ENCODE measurements at places on chromosomes 1 and 21.

DNA sequence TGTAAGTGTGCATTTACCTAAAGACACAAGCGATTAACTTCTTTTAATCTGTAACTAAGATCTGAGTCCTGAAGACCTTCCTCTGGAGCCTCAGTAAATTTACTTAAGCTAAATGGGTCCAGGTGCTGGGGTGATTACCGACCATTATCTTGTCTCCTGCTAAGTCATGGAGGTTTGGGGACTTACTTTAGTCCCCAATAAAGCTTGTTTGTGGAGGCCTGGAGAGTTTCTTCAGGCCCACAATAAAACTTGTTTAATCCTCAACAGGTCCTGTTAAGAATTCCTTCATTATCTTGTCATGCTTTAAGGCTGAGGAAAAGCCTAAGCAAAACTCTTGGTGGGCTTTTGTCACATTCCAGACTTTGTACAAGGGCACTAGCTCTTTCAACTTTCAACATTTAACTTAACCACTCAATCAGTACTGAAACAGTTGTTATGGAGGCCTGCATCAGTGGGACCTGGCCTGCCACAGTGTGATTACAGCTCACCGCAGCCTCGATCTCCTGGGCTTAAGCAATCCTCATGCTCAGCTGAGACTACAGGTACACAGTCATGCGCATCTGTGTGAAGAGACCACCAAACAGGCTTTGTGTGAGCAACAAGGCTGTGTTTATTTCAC, 84.0 kb downstream of the FMO4 start:
- DNase-seq = no peak

DNA sequence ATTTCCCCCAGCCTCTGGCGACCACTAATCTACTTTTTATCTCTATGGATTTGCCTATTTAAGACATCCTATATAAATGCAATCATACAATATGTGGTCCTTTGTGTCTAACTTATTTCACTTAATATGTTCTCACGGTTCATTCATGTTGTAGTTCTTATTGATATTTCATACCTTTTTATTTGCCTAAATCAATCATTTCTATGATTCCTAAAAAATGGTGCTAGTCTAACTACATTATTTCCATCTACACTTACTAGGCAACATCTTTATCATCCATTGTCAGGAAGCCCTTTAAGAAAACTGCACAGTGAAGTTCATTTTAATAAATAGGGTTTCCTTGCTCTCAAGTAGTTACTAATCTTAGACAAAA, 380 bp upstream of the FBXO28 start:
- no peak for DNase-seq

DNA sequence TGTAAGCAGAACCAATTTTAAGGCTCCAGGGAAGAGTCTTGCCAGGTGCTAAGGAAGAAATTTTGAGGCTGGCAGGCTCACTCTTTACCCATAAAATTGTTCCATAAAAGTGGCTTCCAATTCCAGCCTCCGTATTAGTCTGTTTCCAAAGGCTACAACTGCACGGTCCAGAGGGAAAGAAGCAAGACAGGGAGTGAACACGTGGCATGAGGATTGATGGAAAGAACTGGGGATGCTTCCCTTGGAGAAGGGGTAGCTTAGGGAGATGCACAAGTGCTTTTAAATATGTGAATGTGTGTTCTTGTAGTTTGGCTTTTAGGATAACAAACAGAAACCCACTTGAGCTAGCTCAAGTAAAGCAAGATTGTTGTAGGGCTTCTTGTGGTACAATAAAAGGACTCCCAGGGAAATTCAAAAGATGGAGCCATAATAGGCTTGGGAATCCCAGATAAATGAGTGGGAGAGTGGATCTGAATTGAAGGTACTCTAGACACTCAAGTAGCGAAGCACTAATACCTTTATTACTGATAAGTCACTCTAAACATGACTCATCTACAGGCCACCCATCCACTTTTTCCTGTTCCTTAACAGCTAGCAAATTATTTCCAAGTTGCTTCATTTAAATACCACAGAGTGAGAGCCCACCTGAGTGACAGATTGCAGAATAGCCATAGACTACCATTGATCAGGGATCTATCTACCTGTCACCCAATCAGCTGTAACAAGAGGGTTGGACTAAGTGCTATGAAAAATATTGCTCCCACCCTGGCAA, 34.8 kb upstream of the NPL start:
- no peak for DNase-seq

- no peak for DNase-seq
Measured at GRCh38 chr1:31019401-31019800, 46.1 kb downstream of the PUM1 start.

DNA sequence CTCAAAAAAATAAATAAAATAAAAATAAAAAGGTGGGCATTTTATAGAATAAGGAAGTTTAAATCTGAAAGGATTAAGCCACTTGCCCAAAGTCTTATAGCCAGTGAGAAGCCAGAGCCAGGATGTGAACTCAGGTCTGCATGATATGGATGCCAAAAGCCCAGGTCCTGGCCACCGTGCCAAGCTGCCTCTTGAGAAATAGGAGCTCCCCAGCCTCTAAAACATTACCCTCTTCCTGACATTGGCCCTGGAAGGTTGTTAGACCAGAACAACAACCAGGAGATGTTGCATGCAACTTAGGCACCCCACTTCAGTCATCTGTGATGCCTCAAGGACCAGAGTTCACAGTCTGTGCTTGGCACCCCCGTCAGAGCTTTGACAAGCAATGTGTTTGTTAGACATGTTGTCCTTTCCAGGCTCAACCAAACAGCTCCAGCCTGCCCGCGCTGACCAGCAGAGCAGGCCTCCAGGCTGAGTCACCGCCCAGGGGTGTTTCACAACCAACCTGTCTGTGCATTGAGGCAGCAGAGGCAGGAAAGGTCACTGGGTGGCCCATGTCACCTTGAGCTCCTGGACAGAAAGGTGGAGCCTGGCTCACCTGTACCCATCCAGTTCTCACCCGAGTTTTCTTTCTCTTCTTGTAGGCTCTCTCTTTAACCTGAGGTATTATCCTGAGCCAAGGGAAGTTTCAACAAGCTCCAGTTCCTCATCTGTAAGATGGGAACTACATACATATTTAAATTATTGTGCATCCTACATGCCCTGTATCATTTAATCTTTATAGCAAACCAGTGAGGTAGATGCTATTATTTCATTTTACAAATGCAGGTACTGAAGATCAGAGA, 14.9 kb upstream of the MED18 start:
- DNase-seq = no peak

DNA sequence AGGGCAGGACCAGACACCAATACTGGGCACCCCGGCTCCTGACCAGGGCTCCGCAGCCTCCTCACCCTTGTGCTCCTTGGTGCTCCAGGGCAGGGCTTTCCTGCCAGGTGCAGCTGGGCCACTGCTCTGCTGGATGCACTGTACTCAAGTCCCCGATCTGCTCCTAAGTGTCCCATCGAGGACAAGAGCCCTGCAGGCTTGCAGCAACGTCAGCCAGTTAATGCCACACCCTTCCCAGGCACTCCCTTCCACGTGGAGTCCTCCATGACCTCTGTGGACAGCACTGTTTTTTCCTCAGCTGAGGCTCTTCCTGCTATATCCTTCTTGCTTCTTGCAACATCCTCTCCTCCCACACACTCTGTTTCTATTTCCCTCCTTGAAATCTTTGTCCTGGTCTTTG, 94.0 kb upstream of the NGF start:
- DNase-seq = no peak

- DNase-seq = no peak
Measured at GRCh38 chr1:20174937-20175666, 10.8 kb upstream of the UBXN10 start.

- no peak for DNase-seq
Measured at GRCh38 chr1:91137173-91137852, 115.5 kb upstream of the ZNF644 start.

- no peak for DNase-seq
Measured at GRCh38 chr1:86621286-86621685, 74.4 kb downstream of the CLCA4 start.

- no peak for DNase-seq
Measured at GRCh38 chr1:167924543-167925231, 10.8 kb upstream of the ADCY10 start.

GRCh38 chr21:45266518-45267389, 20.9 kb downstream of the POFUT2 start:
- peak; percentile 39 for DNase-seq

GRCh38 chr1:52127181-52128180, 14.4 kb upstream of the ZFYVE9 start:
- DNase-seq = peak; percentile 59

DNA sequence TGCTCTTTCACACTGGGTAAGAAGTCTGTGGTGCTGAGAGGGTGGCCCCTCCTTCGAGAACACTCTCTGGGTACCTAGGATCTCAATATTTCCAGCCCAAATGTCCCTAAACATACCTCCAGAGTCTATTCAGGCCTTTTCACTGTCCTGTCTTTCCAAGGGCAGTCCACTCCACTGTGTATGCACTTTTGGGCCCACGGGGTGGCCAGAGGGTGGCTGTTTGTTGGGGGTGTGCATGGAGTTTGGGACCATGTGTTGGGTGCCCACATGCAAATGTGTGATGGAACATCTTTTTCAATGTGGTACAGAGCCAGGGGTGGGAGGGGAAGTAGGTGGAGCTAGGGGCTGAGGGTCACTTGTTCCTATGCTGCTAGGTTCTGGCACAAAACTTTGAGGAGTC, 87.5 kb downstream of the FAM78B start:
- DNase-seq = no peak

DNA sequence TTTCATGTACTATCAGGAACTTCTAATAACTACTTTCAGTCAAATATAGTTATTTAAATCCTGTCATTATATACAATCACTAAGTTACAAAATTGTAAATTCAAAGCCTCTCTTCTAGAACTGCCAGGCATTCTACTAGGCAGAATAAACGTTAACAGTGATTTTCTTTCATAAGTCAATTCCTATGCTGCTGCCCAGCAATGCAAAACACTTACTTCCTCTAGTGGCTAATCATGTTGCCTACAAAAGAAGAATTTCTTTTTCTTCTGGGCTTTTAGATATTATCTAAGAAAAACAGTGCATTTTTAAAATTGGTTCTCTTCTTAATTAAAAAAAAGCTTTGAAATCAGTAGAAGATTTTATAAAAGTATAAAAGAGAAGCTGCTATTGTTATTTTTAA, 509.8 kb upstream of the ADAMTS5 start:
- peak; percentile 55 for DNase-seq

DNA sequence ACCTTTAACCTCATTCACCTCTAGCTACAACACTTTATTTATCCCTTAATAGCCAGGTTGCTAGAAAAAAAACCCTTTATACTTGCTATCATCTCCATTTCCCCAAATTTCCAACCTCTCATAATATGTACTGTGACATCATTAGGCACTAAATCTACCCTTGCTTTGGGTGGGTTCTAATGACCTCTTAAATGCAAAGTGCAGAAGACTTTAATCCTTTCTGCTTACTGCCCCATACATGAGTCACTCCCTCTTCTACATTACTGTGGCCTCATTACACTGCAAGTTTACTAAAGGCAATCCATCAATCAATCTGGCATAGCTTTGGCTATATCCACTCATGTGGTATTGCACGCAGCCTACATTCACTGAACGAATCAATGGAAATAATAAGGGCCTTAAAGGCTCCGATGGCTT, 353.3 kb downstream of the SMYD3 start:
- DNase-seq = peak; percentile 56

Measured in fibroblast of skin of right quadriceps (primary cell).